Memory B cell (primary cell): ENCODE measurements at places on chromosomes 3 and 15.

DNA sequence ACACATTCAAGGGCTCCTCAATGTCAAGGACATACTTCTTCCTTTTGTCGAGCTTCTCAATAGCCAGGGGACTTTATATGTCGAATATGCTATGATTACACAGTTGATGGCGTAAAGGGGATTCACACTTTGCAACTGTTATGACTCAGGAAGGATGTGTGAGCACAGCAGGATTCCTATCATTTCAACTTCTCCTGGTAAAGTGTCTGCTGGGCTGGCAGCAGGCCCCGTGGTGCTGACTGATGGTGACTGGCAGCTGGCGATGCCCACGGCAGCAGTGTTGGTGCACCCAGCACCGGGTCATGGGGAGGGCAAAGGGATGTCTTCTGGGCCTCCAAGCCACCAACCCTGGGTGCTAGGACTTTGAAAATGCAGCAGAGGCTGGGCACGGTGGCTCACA, 44.8 kb upstream of the GNB5 start:
- DNase-seq = no peak

DNA sequence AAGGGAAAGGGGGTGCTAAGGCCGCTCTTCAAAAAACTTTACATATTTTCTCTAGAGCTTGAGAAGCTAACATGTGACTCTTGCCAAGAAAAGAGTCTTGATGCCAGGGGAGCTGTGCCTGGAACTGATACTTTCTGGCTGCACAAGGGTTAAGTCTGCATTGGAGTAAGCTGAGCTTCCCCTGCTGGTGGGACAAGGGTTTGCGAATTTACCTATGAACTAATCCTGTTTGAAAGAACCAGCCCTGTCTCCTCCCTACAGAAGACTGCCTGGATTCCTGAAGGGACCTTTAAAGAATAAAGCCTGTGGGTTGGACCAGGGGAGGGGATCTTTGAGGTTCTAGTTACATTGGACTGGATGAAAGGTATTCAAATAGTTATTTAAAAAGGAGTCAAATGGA, 58.3 kb upstream of the EPHA3 start:
- DNase-seq = no peak

DNA sequence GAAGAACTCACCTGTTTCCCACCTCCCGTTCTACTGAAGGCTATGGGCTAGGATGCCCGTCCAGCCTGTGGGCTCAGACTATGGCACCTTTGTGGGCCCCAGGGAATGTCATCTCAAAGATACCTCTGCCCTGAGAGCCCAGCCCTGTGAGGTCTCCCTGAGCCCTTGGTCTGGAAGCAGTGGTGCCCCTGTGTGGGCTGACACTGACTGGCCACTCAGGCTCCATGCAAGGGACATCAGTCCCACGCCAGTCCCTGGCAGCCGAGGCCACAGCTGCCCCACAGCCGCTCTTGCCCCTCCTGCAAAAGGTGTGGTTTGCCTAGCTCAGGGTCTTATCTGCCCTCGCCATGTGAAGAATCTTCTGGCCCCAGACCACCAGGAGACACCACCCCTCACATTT, 106.9 kb downstream of the KLF13 start:
- no peak for DNase-seq

DNA sequence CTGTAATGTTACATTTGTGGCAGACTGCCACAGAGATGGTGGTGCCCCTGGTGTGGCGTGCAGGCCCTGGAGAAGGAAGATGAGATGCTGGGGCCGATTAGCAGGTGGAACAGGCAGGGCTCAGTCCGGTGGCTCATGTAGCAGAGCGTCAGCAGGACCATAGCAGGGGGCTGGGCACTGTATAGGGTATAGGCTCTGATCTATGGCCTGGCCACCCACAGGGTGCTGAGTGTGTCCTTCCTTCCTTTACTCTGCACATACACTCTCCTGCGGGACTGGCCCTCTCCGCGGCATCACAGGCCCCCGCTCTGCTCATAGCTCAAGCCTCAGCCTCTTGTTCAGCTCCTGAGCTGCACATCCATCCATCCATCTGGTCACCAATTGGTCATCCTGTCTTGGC, 143.6 kb downstream of the OPA1 start:
- no peak for DNase-seq

GRCh38 chr3:195240171-195240701, 30.7 kb downstream of the XXYLT1 start:
- no peak for DNase-seq

GRCh38 chr3:134597390-134597970, 53.3 kb downstream of the KY start:
- no peak for DNase-seq

DNA sequence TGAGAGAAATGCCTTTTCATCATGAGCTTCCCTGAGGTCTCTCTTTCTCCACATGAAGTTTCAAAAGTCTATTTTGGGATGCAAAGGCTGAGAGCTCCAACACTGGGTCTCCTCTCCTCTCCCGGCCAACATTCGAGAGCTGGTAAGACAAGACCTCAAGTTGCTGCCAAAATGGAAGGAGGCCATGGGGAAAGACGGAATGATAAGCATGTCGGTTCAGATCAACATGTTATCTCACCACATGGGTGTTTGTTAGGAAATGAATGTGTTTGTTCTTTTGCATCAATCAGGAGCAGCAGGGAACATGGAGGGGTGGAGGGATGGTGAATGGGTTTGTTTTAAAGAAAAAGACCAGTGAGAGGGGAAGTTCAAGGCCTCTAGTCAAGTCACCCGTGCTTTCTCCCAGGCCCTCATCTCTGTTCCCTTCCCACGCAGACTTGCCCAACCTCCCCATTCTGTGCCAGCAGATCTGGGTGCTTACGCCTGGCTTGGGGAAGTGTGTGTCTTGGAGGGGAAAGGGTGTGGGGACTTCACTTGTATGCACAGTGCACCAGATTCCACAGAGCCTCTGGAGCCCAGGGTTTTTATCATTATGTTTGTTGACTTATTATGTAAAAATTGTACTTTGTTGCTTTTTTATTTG, 23.5 kb upstream of the ATP10A start:
- DNase-seq = no peak

DNA sequence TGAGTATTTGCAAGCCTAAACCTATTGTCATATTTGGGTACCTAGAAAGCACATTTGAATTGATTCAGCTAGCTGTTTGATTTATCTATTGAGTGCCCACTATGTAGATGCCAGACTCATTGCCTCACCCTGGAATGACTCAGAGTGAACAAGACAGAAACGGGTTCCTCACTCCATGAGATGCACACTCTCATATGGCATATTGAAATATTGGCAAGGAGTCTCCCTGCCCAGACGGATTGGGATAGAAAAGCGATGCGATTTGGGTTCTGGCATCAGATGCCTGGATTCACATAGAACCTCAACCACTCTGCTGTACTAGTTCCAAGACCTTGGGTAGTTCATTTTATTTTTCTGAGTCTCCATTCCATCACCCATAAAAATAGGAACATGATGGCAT, 22.5 kb downstream of the LRRN1 start:
- DNase-seq = no peak

GRCh38 chr15:100783291-100783690, 96.3 kb upstream of the ALDH1A3 start:
- DNase-seq = no peak

GRCh38 chr3:106030627-106030963, 161.8 kb upstream of the CBLB start:
- no peak for DNase-seq
